SJSA1 (cell line): ENCODE measurements at places on chromosomes 16 and 17. TPM values are rescaled to one million over a fixed set of nuclear protein-coding genes. Genes with fewer than 3 reads are reported as not detected.

The KRTAP9-4 gene
- total RNA-seq, result not detected in 2 replicates

The PTGES3L gene
- 1.2 and 2.1 TPM in 2 replicates for total RNA-seq

The PRDM7 gene
- total RNA-seq, result not detected in 2 replicates

The C1QL1 gene
- 5.2 TPM in 1 of 2 replicates, not detected in the other for total RNA-seq

The NLRP1 gene
- 48.2 and 49.3 TPM in 2 replicates for total RNA-seq

The ASB16 gene
- not detected in 2 replicates for total RNA-seq

The ZFHX3 gene
- 2.1 and 2.3 TPM in 2 replicates for total RNA-seq

The SP6 gene
- total RNA-seq, result not detected in 2 replicates

The HBM gene
- not detected in 2 replicates for total RNA-seq

The SHBG gene
- total RNA-seq, result not detected in 2 replicates

The CCDC154 gene
- not detected in 2 replicates for total RNA-seq

The NRN1L gene
- not detected in 2 replicates for total RNA-seq

The MMP25 gene
- total RNA-seq, result 0.55 TPM in 1 of 2 replicates, not detected in the other

- DNase-seq, result no peak
Measured at GRCh38 chr17:81481073-81481799, 31.4 kb downstream of the ACTG1 start.

GRCh38 chr16:47634727-47635126, 173.6 kb downstream of the PHKB start:
- DNase-seq, result no peak

- DNase-seq, result no peak
Measured at GRCh38 chr17:82920150-82920549, 80.3 kb upstream of the ZNF750 start.

GRCh38 chr17:44556166-44556831, 985 bp upstream of the FZD2 start:
- no peak for DNase-seq

GRCh38 chr17:18002171-18002570, 29.5 kb downstream of the DRC3 start:
- DNase-seq, result no peak

- no peak for DNase-seq
Measured at GRCh38 chr17:56141046-56141839, 12.0 kb upstream of the ANKFN1 start.

- DNase-seq, result no peak
Measured at GRCh38 chr17:7081341-7082062, 1.5 kb upstream of the CLEC10A start.

DNA sequence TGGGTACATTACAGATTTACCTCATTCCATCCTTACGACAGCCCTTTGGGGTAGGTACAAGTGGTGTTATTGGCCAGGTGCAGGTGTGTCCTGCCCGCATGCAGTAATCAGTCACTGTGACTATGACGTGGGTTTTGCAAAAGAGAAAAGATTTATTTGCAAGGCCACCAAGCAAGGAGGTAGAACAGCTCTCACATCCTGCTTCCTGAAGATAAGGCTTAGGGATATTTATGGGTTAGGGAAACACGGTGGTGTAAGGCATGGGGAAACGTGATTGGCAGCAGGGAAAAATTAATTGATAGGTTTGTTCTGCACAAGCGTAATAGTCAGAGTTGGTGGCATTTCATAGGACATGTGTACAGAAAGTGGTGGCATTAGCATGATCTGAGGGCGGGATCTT, 214.8 kb downstream of the PARN start:
- no peak for DNase-seq

DNA sequence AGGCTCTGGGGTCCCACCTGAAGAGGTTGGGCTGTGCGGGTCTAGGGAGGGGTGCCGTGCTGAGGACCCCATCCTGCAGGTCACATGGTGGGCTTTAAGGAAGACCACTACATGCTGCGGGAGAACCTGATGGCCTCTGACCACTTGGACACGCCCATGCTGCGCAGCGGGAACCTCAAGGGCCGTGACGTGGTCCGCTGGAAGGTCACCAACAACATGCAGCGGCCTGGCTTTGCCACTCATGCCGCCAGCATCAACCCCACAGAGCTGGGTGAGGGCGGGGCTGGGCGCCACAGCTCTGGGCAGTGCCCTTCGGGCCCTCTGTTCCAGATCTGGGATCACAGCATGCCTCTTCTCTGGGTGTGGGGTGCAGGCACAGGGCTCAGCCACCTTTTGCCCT, 18.5 kb downstream of the ITGB4 start:
- no peak for DNase-seq

- DNase-seq, result no peak
Measured at GRCh38 chr17:77719806-77720205, 238.7 kb upstream of the TNRC6C start.

DNA sequence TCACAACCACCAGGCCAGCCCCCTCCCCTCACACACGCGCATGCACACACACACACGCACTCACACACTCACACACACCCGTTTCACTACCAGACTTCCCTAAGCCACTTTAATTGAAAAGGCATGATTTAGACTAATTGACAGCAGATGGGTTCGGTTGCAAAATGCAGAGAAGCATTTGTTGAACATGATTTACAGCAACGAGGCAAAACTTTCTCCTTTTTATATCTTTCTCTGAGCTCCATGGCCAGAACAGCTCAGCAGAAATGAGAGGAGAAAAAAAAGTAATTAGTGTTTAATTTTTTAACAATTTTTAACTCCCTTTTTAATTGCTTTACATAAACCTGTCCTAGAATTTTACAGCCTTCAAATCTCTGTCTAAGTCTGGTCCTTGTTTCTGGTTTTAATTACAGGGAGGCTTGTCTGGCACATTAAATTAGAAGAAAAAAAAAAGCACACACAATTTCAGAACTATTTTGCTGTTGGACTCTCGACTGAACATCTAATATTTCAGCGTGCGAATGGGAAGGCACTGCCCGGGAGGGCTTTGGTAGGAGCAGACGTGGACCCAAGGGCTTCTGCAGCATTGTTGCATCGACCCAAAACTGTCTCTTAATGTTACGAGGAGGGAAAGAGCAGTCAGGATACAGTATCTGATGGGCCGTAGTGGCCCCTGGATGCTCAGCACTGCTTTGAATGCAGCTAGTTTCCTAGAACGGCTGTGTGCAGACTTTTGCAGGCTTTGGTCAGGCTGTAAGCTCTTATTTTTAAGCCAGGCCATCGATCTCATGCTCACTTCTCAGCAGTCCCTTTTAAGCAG, 255.9 kb downstream of the SOX9 start:
- no peak for DNase-seq

DNA sequence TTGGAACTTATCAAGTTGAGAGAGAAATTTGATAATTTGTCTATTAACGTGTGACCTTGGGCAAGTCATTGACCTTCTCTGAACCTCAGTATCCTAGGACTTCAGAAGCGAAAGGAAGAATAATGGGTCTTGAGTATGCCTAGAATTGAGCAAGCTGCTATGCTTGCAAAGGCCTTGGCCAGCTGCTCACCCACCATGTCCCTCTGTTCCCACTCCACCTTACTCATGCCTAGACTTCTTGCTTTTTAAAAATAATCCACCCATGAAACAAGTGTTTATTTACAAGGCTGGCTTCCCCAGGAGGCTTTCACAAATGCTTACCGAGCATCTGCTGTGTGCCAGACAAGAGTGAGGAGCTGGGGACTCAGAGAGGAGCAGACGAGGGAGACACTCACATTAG, 590.6 kb downstream of the MAF start:
- no peak for DNase-seq

- DNase-seq, result no peak
Measured at GRCh38 chr17:81120149-81120484, 45.2 kb upstream of the PVALEF start.

GRCh38 chr16:65490286-65490685, 368.4 kb upstream of the CDH11 start:
- DNase-seq, result no peak

- DNase-seq, result peak; percentile 19
Measured at GRCh38 chr16:50833929-50834328, 92.0 kb downstream of the CYLD start.

DNA sequence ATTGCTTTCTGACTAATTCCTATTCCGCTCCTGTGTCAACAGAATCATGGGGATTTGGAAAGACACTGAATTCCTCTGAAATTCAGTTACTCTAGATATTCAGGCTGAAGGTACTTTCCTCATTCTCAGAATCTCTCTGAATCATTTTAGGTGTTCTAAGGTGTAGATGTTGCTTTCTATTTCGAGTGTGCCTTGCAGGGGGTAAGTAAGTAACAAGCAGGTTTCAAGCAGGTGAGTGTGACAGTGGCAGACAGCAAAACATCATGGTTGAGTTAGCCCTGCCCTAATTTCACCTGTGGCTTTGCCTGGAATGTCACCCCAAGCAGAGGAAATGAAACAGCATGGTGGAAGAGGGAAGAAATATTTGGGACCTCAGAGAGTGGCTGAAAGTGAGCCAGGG, 75.1 kb downstream of the SHISA9 start:
- DNase-seq, result no peak

DNA sequence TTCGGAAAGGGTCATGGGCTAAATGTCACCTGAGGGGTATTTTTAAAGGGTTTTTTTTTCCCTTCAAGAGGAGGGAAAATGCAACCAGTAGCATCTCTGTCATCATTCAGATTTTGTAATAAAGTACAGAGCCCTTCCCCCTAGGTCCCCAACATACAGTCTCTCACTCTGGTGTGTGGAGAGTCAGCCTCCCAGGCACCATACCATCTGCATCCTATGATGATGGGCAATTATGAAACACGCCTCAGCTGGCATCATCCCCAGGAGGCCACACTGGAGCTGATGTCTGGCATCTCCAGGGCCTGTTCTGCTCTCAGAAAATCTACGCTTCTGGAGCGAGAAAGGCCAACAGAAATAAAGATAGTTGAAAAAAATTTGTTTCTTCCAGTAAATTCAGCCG, 32.0 kb downstream of the TBX4 start:
- DNase-seq, result no peak

- DNase-seq, result no peak
Measured at GRCh38 chr16:19766554-19766884, 48.4 kb downstream of the IQCK start.

DNA sequence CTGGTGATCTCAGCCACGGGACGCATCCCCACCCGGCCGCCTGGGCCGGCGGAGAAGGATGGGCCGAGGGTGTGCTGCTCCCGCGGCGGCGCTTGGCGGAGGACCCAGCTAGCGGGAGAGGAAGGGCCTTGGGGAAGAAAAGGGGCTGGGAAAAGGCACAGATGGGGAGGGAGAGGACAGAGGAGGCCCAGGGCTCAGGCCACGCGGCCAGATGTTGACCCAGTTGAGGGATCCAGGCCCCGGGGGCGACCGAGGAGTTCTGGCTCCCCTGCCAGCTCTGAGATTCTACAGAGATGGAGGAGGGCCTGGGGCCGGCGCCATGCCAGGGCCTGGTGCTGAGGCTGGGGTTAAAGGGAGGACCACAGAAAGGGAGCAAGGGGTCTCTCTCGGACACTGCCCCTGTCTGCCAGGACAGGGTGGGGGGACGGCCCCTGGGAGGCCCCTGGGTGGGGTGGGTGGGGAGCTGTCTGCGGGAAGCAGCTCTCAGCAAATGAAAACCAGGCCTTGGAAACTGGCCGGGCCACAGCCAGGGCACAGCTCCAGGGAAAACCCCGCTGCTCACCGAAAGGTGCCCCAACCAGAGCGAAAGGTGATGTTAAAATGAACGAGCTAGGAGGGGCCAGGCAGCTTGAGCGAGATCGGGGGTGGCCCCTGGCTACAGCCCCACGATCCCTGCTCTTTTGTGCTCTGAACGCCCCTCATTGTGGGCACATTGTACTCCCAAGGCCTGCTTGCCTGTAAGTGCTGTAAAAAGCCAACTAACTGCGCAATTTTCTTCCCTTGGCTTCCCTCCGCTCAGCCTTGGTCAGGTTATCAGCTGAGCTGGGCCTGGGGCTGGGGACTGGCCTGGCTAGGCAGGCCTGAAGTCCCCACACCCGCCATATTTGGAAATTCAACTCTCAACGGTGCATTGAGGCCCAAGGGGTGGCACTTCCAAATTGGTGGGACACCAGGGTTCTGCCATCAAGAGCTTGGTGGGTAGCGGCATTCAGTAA, 191.4 kb downstream of the ZNF423 start:
- no peak for DNase-seq

- no peak for DNase-seq
Measured at GRCh38 chr17:73315471-73315870, 3.7 kb upstream of the CDC42EP4 start.

- DNase-seq, result no peak
Measured at GRCh38 chr17:34008125-34008524, 247.0 kb upstream of the CCL2 start.

DNA sequence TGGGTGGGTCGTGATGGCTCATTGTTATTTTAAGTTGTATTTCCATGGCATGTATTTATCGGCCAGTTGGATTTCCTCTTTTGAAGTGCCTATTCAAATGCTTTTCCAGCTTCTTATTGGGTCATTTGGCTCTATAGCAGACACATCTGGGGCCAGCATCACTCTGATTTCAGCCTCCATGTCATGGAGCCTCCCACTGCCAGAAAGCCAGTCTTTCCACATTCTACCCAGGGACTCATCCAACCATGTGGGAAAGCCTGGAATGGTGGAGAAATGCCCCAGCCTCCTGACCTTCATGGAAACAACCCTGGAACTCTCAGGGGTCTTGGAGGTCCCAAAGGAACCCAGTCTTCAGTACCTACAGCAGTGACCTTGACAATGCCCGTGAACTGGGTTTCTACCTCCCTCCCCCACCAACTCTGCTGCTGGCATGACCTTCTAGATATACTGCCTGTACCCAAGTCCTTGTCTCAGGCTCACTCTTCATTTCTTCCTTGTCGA, 33.8 kb upstream of the ADGRG1 start:
- DNase-seq, result peak; percentile 9

DNA sequence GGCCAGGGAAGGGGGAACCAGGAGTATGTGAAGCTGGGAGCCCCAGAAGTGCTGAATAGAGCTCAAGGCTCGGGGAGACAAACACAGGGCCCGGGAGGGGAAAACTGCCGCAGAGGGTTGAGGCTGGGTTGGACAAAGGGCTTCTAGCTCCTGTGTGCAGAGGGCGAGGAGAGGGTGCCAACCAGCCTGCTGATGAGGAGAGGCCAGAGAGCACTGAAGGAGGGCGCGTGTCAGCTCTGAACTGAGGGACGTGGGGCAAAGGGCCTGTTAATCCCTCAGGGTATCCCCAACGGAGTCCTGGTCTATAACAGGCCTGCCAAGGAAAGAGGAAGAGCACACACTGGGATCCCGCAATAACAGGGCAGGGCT, 151.3 kb downstream of the C16orf78 start:
- DNase-seq, result no peak
